ENCODE measurements at places on chromosomes 2 and 18. TPM values are rescaled to one million over a fixed set of nuclear protein-coding genes. Genes with fewer than 3 reads are reported as not detected.

- peak; percentile 71 for ATAC-seq
These were observed 62.9 kb downstream of the AFTPH start for GRCh38 chr2:64586883-64587481.

Gene BOK
- 35.0 TPM for total RNA-seq

GRCh38 chr18:45962461-45962860, 4.7 kb downstream of the EPG5 start:
- no peak for ATAC-seq

Gene ITGA4
- 1.3 TPM for total RNA-seq

- no peak for ATAC-seq
These were observed 110.2 kb downstream of the CTAGE1 start for GRCh38 chr18:22307528-22307927.

Gene RGPD3
- total RNA-seq = 0.04 TPM

GRCh38 chr2:47697000-47697601, 85.8 kb upstream of the MSH6 start:
- ATAC-seq = no peak

DNA sequence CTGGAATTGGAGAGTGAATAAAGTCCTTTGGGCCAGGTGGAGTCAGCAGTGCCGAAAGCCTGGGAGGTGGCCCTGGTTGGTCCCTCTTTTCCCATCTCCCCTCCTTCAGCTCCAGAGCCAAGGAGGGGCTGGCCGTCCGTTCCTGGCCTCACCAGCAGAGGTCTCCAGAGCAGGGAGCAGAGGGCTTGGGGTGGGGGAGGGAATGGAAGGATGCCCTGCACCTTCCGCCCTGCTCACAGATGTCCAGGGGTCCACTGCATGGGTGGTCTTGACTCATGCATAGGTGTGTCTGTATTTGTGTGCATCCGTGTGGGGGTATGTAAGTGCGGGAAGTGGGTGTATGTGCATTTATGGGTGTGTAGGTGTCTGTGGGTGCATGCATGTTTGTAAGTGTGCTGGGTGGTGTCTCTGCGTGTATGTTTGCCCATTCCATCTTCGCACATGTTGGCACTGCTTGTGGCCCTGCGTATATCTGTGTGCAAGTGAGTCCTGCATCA, 201.8 kb downstream of the ZFP36L2 start:
- peak; percentile 61 for ATAC-seq

Gene C2orf74
- total RNA-seq = 2.9 TPM

GRCh38 chr2:27152102-27152795, 3.4 kb downstream of the TCF23 start:
- no peak for ATAC-seq

DNA sequence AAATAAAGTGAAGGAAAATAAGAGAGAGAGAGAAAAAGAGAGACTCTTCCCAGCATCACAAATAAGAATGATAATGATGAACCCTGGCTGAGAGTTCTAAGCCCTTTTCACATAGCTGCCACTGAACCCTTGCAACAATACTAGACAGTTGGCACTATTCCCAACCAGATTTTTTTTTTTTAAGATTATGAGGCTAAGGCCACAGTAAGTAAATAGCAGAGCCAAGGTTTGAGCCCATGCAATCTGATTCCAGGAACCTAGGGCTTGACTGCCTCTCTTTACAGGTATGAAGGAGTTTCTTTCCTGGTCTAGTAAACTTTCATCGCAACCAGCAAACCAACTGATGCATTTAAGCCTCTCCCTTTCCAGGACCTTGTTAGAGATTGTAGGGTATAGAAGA, 424.6 kb downstream of the NCKAP5 start:
- ATAC-seq = no peak

Gene GREB1
- total RNA-seq = 0.60 TPM

Gene MRPL30
- 25.7 TPM for total RNA-seq

GRCh38 chr2:162037028-162037795, 36.8 kb downstream of the DPP4 start:
- no peak for ATAC-seq

Gene FHOD3
- 3.0 TPM for total RNA-seq

GRCh38 chr18:75173125-75173432, 35.9 kb downstream of the PTGR3 start:
- ATAC-seq = peak; percentile 28

Gene POU3F3
- not detected for total RNA-seq

Gene CSRNP3
- total RNA-seq = 1.2 TPM

DNA sequence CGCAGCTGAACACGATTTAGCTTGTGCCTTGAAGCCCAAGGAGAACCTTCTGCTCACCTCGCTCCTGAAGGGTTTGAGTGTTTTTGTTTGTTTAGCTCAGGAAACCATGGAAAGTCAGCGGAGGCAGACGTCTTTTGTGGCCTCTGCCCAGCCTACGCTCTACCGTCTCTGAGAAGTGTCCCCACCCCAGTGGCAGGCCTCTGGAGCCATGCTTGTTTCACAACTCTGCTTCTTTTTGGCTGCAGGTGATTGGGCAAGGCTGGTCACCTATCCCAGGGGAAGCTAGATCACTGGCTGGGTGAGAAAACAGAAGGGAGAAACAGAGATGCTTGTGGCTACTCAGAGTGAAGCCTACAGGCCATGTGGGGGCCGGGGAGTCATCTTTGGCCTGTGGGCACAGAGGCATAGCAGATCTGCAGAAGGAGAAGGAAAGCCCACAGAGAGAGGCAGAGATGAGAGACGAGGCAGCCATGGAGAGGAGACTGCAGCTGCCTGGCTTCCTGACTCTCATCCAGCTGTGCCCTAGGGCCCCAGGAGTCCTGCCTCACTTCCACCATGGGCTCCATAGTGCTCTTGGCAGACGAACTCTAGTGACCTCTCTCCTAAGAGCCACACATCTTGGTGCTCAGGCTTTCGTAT, 50.1 kb downstream of the CIB4 start:
- ATAC-seq = no peak

DNA sequence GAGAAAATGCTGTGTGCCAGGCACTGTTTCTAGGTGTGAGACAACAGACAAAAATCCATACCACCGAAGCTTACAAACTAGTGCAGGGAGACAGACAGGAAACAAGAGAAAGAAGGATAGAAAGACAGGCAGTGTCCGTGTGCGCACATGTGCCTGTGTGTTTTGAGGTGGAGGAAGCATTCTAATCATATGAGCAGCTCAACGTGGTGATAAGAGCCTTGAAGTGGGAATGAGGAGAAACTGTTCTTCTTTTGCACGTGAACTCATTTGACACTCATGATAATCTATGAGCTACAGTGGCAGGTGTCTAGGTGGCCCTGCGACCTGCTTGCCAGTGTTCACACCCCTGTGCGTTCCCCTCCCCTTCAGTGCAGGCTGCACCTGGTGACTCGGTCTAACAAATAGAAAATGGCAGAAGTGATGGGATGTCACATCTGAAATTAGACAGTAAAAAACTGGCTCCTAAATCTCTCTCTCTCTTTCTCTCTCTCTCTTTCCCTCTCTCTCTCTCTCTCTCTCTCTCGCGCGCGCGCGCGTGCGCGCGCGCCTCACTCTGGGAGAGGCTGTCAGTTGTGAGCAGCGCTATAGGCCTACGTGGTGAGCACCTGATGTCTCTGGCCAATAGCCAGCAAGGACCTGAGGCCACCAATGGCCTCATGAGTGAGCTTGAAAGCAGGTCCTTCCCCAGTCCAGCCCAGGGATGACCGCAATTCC, 74.8 kb downstream of the EN1 start:
- no peak for ATAC-seq

- ATAC-seq = no peak
These were observed 35.5 kb downstream of the LDLRAD4 start for GRCh38 chr18:13253786-13254688.

DNA sequence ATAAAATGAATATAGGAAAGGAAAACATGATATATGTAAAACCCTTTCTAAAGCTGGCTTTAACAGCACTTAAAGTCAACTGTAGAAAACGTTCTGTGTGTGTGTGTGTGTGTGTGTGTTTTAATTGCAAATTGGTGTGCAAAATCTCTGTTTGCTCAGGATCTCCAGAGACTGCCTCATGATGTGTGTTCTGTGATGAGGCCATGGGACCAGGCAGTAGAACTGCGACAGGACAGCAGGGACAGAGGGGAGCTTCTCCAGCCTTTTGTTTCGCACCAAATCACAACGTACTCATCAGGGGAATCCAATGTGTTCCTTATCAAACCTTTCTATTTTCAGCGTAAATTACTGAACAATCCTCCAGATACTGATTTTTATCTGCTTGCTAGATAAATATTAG, 66.7 kb downstream of the NXPH2 start:
- ATAC-seq = no peak

GRCh38 chr2:105747254-105747894, 2.7 kb downstream of the NCK2 start:
- ATAC-seq = no peak

DNA sequence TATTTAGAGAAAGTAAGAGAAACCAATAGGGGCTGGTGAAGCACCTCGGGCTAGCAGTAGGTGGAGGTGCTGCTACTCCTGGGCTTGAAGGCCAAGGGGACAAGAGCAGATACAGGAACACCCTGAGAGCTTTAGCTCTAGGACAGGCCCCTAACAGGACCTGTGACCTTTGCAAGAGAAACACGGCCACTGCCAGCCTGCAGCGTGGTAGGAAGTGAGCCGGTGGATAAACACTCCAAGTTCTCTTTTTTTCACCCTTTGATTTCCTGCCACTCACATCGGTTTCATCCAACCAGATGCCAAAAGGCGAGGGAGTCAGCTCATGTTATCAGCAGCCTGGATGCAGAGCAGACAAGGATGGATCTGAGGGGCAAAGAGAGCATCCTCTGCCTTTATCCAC, 66.8 kb upstream of the SPRED2 start:
- no peak for ATAC-seq

Gene AFF3
- 0.96 TPM for total RNA-seq

DNA sequence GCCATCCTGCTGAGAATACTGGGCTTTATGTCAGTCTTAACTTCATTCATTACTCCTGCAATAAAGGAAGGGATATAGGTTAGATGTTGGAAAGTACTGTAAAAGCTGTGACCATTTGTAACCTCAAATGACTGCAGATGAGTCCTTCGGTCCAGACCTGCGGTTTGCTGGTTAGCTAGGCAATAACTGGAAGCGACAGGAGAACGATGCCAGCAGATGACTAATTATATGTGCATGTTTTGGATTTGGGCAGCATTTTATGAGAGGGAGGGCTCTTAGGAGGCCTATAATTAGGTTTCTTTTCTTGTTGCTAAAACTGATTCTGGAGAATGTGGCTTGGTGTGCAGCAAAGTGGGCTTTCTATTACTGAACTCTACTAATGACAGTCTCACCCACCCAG, 205.6 kb downstream of the TMEM182 start:
- no peak for ATAC-seq

- ATAC-seq = no peak
These were observed 19.7 kb downstream of the PKDCC start for GRCh38 chr2:42067521-42067920.

GRCh38 chr2:60883896-60884295, 2.5 kb downstream of the REL start:
- no peak for ATAC-seq

Gene CHMP3
- 93.9 TPM for total RNA-seq

Gene KIAA2012
- not detected for total RNA-seq

Gene ASB18
- total RNA-seq = not detected

DNA sequence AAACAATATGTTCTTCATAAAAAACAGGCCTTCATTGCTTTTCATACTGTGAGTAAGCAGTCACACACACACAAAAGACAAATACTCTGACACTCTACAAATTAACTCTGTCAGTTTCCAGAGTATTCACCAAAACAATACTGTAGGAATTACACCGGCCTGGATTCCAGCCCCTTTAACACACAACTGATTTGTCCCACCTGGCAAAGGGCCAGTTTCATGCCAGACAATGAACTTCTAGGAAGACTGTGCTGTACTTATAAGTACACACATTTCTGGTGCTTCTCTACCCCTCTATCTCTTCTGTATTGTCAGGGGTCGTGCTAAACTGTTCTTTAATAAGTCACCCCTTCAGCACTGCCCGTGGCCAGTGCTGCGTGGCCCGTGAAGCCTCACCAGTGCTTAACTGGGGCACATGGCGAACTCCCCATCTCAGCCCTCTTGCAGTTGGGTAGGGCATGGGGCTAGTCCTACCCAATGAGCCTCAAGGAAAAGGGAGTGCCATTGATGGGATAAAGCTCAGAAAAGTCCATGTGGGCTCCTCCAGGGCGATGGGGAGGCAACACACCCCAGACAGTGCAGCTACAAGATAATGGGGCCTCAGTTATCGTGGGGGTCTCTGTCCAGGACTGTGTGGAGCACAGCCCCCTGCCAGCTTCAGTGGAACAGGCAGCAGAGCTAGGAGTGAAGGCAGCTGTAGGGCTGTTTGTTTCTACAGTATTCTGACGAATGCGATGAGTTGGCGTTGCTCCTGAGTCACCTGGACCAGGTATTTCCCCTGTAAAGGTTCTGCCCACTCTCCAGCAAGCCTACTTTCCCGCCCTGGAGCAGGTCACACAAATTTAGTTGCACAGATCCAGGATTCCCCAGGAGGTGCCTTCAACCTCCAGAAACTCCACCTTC, 99.0 kb downstream of the SP3 start:
- peak; percentile 78 for ATAC-seq

Gene CACNB4
- 9.6 TPM for total RNA-seq

Gene CLEC4F
- not detected for total RNA-seq

GRCh38 chr18:75785206-75785605, 357.7 kb upstream of the SMIM21 start:
- no peak for ATAC-seq

DNA sequence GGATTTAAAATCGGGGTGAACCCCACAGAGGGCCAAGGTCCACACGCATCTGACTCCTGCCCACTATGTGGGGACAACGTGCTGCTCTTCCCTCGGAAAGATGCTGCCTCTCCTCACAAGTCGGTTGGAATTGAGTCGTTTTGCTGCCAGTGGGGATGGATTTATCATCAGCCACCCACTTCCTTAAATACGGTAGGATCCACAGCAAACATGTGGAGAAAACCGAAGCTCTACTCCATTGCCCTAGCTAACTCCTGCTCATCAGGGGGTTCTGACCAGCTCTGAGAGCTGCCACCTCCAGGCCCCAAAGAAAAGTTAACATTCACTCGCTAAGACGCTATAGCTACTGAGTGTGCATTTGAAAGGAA, 80.9 kb downstream of the CHRNA1 start:
- ATAC-seq = no peak

DNA sequence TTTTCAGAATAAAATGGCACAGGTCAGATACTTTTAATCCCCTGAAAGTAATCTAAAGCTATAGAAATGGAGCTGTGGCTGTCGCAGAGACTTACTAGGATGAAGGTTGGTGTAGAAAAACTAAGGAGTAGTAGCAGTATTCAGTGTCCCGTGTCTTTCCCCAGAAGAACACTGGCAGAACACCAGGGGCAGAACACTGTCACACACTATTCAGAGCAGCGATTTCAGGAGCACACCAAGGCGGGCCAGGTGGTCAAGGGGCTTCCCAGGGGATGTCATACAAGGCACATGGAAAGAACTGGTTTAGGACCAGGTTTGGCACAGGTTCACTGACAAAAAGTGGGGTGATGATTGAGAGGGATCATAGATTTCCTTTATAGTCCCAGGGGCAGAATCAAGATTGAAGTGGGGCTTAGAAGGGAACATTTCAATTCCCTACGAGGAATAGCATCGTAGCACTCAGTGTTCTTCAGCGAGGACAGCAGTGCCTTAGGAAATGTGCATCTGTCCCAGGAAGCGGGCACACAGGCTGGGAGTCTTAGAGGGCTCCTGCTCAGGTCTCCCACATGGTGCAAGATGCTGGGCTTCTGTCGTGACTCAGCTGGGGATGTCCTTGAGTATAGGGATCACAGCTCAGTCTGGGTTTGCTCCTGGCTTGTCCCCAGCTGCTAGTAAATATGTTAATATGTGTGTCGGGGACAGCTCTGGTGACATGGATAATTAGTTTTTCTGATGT, 22.6 kb downstream of the BCL2L11 start:
- ATAC-seq = no peak

Gene MREG
- 61.9 TPM for total RNA-seq

Gene OR6B2
- not detected for total RNA-seq

- ATAC-seq = no peak
These were observed 92.9 kb downstream of the DTNA start for GRCh38 chr18:34802959-34803358.

Gene C2orf78
- not detected for total RNA-seq

Measured in esophagus mucosa (tissue), 1 donor.